ENCODE measurements at places on chromosomes 12 and 14. TPM values are rescaled to one million over a fixed set of nuclear protein-coding genes. Genes with fewer than 3 reads are reported as not detected.
A peak's percentile ranks its signal among the peaks of the same experiment; 100 is the strongest.

- no peaks in the 10 kb centered on the region for H3K27me3 ChIP-seq
- peaks cover 17% of the 10 kb centered on the region for H3K36me3 ChIP-seq
- H3K4me1 ChIP-seq, result peaks cover 54% of the 10 kb centered on the region
- no peak for DNase-seq
- peak overlapping the region; percentile 92 for H3K4me3 ChIP-seq
These were observed 1.5 kb downstream of the CAND1 start for GRCh38 chr12:67270622-67271021.

DNA sequence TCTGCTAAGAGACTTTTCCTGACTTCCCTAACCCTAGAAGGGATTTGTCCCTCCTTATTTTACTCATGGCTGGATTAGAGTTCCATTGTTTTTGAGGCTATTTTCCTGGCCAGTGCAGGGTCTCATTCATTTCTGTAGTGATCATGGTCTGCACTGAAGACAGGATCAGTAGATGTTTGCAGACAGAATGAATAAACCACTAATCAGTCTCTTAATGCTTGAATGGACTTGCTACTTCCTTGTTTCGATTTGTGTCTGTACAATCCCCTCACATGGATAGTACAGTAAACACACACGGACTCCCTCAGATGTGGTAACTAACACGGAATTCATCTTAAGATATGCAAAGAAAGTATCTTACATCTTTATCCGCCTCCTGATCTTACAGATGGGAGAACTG is 102.6 kb upstream of the PRB2 start:
- no peaks in the 10 kb centered on the region for H3K36me3 ChIP-seq
- DNase-seq, result no peak
- no peak overlapping the region for H3K27ac ChIP-seq
- H3K4me3 ChIP-seq, result no peak overlapping the region
- no peaks in the 10 kb centered on the region for H3K4me1 ChIP-seq
- H3K27me3 ChIP-seq, result peaks cover 15% of the 10 kb centered on the region

GRCh38 chr12:19410211-19410610 is 29.1 kb upstream of the AEBP2 start:
- DNase-seq, result no peak
- no peak overlapping the region for H3K27ac ChIP-seq
- H3K4me3 ChIP-seq, result no peak overlapping the region

DCAF4 gene
- 20.4 TPM for total RNA-seq

SOX5 gene
- total RNA-seq, result 3.1 TPM

DNA sequence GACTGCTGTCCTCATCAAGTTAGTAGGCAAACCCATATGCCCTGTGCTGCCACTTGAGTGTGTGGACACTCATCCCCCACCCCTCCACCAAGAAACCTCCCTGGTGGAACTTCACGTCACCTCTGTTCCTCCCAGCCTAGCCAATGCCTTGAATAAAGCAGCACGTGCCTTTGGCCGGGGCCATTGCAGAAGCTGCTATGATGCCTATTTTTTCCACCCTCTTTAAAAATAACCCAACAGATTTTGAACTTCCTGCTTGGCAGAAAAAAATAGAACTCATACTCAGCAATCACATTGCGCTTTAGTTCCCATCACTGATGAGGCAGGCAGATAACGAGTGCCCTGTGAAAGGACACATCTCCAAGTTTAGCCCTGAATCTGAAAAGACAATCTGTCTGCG is 23.1 kb upstream of the PWP1 start:
- H3K27me3 ChIP-seq, result peaks cover 17% of the 10 kb centered on the region
- peaks cover 5% of the 10 kb centered on the region for H3K4me1 ChIP-seq
- H3K27ac ChIP-seq, result no peak overlapping the region

DNA sequence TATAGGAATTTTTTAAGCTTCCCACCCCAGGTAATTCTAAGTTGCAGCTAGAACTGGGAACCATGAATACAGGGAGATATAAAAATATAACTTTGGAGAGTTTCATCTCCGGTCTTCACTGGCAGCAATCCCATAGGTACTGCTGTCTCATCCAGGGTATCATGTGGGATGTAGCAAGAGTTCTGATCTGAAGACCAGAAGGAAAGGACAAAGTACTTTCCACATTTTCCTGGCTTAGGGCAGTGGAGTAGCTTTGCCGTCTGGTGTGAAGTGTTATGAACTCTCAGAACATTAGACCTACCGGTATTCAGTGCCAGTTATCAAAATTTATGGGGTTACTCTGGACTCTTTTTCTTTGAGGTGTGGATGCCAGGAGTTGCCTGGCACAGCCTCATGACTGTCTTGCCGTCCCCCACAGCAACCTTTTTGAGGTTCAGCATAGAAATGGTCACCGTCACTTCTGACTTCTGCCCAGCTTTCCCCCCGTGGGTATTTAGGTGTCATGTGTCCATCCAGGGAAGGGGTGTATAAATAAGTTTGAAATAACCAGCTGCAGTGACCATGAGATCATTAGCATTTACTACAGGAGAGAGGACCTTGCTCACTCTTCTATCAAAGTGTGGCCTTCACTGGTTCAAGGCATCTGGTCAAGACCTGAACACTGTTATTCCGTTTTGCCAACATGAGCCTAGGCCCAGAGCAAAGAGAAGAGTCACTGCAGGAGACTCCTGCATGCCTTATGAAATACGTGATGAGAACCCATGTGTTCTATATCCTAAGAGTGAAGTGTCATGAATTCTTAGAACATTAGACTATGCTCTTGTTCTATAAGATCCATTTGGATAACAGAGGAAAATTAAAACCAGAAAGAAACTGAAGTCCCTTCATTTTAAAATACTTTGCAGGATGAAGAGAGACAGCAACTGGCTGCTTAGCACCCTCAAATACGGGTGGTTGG is 22.2 kb downstream of the TMEM233 start:
- no peak for DNase-seq
- no peak overlapping the region for H3K27ac ChIP-seq
- H3K4me3 ChIP-seq, result no peak overlapping the region

TCHP gene
- total RNA-seq, result 30.4 TPM

BEGAIN gene
- 2.5 TPM for total RNA-seq
